ENCODE measurements at places on chromosomes 2 and 18.

- no peak for DNase-seq
Observed at GRCh38 chr18:11047817-11048216, 101.6 kb downstream of the PIEZO2 start.

- no peak for DNase-seq
Observed at GRCh38 chr2:152693033-152693432, 24.2 kb downstream of the PRPF40A start.

- no peak for DNase-seq
Observed at GRCh38 chr2:163553601-163554000, 182.2 kb downstream of the FIGN start.

DNA sequence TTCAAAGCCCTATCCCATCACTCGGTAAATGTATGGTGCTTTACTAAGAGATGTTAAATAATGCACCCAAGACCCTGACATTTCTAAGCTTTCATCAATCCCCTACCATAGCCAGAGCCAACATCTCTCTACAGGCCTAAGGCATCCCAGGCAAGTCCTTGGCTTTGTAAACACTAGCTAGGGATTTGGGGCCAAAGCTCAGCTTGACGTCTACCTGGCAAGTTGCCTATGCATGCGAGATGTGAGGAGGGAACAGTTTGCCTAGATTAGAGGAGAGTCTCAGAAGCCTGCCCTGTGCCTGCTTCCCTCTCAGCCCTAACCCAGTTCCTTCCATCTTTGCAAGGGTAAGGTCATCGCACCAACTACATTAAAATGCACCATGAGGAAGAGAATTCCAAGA lies 221.5 kb upstream of the NCKAP5 start:
- DNase-seq, result no peak

Measured in central memory CD4-positive, alpha-beta T cell (primary cell).